ENCODE measurements at places on chromosomes 6 and 20.

GRCh38 chr6:111552958-111553357 lies 52.7 kb downstream of the TRAF3IP2 start:
- DNase-seq, result no peak

DNA sequence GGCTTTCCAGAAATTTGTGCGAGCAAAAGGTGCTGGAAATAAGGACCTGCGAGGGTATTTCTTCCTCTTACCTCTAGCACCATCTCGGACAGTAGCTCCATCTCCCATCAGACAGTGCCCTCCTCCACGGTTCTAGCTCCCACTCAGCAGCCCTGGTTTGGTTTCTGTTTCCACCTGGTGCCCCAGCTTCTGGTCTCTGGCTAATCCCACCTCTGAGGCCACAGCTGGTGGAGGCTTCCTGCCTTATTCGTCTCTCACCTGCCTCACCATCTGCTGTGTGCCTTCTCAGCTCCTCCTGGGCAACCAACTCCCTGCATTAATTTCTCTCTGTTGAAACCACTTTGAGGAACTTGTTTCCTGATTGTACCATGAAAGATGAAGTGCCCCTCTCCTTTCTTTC lies 162.4 kb upstream of the CDYL start:
- DNase-seq, result no peak

DNA sequence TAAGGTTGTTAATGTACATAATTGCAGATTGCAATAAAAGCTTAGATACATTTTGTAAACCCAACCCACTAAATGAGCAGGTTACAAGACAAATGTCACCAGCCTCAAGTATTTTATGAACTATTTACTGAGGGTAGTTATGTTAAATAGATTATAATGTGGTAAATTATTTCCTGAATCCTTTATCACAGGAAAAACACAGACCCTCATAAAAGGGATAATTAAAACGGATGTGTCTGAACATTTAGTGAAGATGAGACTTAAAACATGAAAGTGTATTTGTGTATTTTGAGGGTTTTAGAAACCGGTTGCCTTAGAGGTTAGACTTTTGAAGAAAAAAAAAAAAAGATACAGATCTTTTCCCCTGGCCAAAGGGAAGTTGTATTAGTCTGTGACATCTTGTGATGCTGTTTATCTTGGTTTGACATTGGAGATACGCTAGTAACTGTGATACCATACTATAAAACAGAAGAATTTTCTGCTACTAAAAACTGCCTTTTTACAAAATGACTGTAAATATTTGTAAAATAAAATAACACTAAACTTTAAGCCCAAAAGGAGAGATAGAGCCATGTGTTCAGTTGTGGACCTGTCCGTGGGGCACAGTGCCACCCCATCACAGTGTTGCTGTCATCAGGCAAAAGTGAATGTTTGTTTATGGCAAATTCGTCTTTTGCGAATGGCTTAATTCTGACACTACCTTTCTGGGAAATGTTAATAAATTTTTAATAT lies 9.7 kb downstream of the DYNLT1 start:
- no peak for DNase-seq

DNA sequence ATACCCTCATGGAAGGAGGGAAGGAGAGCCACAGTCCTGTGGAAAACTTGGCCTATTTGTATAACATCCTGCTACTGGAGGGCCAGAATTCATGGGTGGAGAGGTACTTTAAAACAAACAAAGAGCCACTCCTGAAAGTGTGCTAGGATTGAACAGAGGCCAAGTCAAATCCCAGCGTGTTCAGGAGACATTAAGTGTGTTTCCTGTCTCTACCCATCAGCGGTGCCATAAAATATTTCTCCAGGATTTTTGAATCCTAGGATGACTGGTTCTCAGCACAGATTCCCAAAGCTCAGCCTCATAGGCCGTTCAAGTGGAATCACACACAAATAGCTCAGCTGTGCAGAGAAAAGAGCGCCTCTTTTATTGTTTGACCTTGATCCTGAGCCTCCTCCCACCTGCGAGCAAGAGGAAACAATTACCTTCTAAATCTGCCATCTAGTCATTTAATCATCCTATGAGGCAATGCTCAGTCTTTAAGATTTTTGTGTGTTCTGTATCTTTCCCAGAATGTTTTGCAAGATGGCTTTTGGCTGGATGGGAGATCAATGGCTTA lies 31.8 kb upstream of the RALGAPA2 start:
- DNase-seq, result no peak

Measured in AG08395 (cell line).